ENCODE measurements at places on chromosomes 11 and 22. TPM values are rescaled to one million over a fixed set of nuclear protein-coding genes. Genes with fewer than 3 reads are reported as not detected.

- no peak for DNase-seq
These were observed 52.3 kb downstream of the TST start for GRCh38 chr22:36966851-36967540.

GRCh38 chr22:29700900-29701154, 19.0 kb upstream of the CABP7 start:
- DNase-seq, result no peak

DNA sequence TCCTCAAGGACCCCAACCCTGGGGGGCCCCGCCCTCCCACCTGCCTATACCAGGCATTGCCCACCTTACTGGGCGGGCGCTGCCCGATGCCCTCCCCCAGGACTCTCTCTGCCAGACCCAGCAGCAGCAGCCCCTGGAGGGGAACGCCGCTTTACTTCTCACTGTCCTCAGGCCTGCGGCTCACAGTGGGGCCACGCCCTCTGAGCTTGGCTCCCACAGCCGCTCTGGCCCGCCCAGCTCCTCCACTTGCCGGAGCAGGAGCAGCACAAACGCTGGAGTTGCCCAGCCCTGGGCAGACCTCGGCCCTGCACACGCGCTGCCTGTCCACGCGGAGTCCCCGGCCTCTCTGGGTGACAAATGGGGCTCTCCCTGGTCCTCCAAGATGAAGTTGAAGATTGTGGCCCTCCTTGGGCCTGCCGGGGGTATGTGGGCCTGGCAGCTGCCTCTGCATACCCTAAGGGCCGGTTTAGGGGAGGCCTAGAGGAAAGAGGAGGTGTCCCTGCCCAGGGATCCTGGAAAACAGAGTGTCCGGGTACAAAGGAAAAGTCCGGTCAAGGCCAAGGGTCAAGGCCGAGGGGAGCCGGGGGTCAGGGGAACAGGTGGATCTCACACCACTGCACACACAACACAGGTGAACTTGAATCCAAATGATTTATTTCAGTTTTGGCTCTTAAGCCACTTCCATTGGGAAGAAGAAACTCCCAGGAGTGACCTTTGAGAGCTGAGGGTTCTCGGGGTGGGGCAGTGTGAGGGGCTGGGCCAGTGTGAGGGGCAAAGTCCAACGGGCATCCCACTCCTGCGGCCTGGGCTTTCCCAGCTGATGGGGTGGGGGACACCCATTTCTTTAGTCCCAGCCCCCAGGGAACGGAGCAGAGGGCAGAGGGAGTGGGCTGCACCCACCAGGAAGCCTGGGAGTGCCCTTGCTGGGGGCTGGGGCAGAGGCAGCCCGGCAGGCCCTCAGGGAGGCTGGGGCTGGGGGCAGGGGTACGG, 674 bp upstream of the BAIAP2L2 start:
- no peak for DNase-seq

DNA sequence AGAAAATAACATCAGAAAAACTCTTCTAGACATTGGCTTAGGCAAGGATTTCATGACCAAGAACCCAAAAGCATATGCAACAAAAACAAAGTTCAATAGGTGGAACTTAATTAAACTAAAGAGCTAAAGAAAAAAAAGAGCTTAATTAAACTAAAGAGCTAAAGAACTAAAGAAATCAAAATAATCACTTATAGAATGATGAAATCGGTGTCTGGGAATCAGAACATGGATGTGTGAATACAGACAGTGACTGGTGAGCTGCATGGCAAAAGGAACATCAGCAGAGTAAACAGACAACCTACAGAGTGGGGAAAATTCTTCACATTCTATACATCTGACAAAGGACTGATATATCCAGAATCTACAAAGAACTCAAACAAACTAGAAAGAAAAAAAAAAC, 41.4 kb downstream of the ZNF280B start:
- no peak for DNase-seq

GRCh38 chr22:44665115-44665514, 36.9 kb upstream of the PRR5 start:
- DNase-seq, result no peak

DNA sequence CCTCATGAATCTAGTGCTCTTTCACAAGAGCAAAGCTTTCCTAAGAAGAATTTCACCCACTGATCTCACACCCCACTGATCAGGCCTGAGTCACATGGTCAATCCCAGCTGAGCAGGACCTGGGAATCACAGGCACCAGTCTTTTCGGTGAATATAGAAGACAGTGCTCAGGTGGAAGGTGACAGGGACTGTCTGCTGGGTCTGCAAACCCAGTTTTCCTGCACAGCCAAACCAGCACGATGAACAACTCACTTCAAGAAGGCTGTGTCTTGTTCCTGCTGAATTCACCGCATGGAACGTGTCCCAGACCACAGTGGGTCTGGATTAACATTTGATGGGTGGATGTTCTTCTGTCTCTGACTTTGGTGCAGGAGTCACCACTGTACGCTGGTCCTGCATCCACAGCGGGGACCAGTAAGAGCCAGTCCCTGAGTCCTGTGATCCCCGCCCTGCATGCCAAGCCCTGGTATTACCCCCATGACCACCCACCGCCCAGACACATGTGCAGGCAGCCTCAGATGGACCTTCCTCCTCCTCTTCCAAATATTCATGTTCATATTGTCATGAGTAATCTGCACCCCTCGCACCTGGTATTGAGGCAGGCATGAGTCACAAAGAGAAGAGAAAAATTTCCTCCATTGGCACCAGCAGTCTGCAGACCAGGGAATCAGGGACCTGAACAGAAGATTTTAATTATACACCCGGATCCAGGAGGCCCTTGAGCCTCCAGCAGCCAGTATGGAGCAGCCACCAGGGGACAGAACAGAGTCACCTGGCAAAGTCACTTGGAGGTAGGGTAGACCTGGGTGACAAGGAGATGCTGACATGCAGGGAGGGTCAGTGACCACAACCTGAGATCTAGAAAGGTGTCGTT, 8.6 kb upstream of the IGLL5 start:
- no peak for DNase-seq

- no peak for DNase-seq
These were observed 38.2 kb downstream of the OR10A6 start for GRCh38 chr11:7892840-7893254.

GRCh38 chr11:80007616-80008015, 566.8 kb upstream of the TENM4 start:
- DNase-seq, result no peak

DNA sequence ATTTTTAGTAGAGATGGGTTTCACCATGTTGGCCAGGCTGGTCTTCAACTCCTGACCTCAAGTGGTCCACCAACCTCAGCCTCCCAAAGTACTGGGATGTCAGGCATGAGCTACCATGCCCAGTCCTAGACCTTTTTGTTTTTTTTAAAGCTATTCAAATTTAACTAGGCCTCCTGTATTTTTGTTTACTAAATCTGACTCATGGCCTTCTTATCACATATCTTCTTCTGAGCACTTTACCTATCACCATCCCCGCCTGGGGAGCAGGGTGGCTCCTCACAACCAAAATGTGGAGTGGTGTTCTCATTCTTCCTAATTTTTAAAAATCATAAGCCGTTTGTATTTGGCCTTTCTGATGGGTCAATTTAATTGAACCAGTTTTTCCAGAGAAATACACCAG, 92.6 kb downstream of the DBX1 start:
- DNase-seq, result no peak

- no peak for DNase-seq
These were observed 4.3 kb downstream of the GRK2 start for GRCh38 chr11:67270256-67271204.

- peak; percentile 59 for DNase-seq
These were observed 13.7 kb upstream of the ST3GAL4 start for GRCh38 chr11:126341760-126342161.

GRCh38 chr11:868802-869201, 26.1 kb downstream of the TSPAN4 start:
- no peak for DNase-seq

DNA sequence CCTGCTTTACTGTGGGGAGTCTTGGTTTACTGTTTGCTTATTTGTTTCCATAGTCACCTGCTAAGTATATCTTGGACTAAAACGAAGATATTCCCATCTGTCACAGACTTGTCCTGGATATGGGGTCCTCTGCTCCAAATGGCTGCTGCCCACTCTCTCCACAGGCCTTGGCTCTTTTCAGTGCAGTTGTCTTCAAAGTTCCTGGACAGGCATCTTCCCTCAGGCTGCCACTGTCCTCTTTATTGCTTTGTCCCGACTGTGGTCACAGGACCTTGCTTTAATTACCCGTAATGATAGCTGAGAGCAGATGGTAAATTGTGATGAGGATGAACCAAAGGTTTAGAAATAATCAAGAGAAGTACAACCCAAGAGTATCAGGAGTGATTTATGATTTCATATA, 713.9 kb upstream of the CCDC179 start:
- no peak for DNase-seq

DNA sequence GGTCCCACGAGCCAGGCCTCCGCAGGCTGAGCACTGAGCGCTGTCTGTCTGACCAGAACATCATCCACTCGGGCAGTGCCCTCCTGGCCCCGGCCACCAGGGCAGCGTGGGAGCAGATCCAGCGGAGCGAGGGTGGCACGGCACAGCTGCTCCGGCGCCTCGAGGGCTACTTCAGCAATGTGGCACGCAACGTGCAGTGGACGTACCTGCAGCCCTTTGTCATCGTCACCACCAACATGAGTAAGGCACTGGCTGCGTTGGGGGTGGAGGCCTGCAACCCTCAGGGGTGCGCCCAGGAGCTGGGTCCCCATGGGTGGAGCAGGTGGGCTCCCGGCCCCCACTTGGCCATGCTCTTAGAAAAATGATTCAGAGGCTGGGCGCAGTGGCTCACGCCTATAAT, 49.7 kb upstream of the PRODH start:
- DNase-seq, result no peak

GRCh38 chr11:65298131-65298535, 16.5 kb upstream of the CDC42EP2 start:
- no peak for DNase-seq

DNA sequence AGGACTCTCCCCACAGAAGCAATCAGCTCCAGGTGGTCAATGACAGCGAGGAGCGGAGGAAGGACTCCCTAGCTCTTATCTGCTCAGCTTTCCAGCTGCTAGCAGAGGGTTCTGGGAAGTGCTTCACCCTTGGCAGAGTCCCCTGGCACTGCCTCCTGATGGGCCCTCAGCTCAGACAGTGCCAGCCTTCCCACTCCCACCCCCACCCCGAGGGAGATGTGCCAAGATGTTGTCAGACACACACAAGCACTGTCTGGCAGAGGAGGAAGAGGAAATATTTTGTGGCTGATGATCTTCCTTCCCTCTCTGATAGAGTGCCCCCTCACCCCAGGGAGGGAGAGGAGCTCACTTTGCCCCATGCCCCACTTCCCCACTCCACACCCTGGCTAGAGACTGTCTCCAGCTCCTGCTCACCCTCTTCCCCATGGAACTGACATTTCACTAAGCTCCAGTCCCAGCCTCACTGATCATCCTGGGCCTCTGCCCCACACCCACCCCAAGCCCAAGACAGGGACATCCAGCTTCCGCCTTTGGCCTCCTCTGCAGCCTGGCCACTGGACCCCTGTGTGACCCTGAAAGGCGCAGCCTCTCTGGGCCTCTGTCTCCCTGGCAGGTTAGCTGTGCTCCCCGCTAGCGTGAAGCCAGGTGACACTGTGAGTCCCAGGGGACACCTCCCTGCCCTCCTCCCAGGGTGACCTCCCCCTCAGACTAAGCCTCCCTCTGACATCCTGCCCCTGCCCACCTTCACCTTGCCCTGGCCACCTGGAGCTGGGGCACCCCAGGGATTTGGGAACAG, 44.5 kb downstream of the SLCO2B1 start:
- peak; percentile 89 for DNase-seq

DNA sequence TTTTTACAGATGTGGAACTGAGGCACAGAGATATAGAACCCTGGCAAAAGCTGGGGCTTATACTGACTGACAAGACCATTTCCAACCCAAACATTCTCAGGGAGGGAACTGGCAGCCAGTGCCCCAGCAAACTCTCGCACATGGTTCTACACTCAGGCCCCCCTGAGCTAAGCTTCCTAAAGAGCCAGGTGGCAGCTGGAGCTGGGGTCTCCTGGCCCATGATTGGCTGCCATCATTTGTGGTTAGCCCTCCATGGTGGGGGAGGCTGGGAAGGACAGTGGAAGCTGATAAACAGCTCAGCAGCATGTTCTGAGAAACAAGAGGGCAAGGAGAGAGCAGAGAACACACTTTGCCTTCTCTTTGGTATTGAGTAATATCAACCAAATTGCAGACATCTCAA, at the start of gene RAG1:
Gene RAG1 (plus strand): TSS at position 314 of the 400 bp plus-strand sequence. CDS start 5,298 bp downstream, outside the sequence.
- no peak for DNase-seq

DNA sequence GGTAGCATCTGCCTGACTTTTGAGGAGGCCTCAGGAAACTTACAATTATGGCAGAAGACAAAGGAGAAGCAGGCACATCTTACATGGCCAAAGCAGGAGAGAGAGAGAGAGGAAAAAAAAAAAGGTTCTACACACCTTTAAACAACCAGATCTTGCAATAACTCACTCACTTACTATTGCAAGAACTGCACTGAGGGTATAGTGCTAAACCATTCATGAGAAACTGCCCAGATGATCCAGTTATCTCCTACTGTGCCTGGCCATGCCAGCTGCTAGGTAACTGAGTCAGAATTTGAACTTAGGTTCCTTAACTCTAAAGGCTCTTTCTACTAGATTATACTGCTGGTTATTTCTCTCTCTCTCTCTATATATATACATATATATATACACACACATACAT, 7.3 kb downstream of the HORMAD2 start:
- no peak for DNase-seq

- no peak for DNase-seq
These were observed 180.5 kb downstream of the CTTN start for GRCh38 chr11:70578831-70579230.

DNA sequence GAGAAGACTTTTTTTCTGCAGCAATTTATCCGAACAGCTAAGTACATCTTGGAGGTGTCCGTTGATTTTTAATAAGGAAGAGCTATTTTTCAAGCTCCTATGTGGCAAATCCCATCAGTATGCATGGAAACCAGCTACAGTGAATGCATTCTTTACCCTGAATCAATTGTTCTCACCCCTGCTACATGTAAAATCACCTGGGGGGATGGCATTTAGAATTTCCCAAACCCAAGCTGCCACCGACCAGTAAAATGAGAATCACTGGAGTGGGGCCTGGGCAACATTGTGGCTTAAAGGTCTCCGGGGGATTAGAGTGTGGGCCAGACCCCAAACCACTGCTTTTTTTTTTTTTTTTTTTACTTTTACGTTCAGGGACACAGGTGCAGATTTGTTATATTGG, 2.8 kb upstream of the ZNF195 start:
- DNase-seq, result no peak

- no peak for DNase-seq
These were observed 41.4 kb upstream of the PHF21A start for GRCh38 chr11:46162700-46163099.

SERPINH1 gene
- 1,275 TPM for total RNA-seq

C22orf31 gene
- total RNA-seq, result not detected

ABCC8 gene
- not detected for total RNA-seq

GLB1L3 gene
- total RNA-seq, result not detected

CTNND1 gene
- 25.9 TPM for total RNA-seq

MPZL3 gene
- total RNA-seq, result 1.3 TPM

MS4A3 gene
- total RNA-seq, result not detected

C22orf15 gene
- total RNA-seq, result not detected

TRIM48 gene
- not detected for total RNA-seq

C11orf87 gene
- total RNA-seq, result not detected

ACTN3 gene
- total RNA-seq, result not detected

Data from MG63 (cell line).